T-helper 2 cell treated with Interferon-gamma antibody and Interleukin-4, amounts not matched to agents 100 ng/mL and 5 ng/mL, for 36 hours (primary cell): ENCODE measurements at places on chromosomes 7 and 10. TPM values are rescaled to one million over a fixed set of nuclear protein-coding genes. Genes with fewer than 3 reads are reported as not detected.

Gene HACD1
- 0.86 and 1.3 TPM in 2 replicates for total RNA-seq

Gene DOCK4
- total RNA-seq, result 0.09 and 0.23 TPM in 2 replicates

Gene TAS2R4
- total RNA-seq, result 1.1 TPM in 2 replicates

Gene TRPV5
- total RNA-seq, result not detected in 2 replicates

Gene MBL2
- total RNA-seq, result not detected in 2 replicates

Gene SLF2
- total RNA-seq, result 41.3 TPM in 2 replicates

Gene GPR146
- total RNA-seq, result 13.8 and 17.0 TPM in 2 replicates

Gene TLL2
- 0.05 and 0.07 TPM in 2 replicates for total RNA-seq

Gene SPACDR
- 3.2 and 3.3 TPM in 2 replicates for total RNA-seq

Gene KCNIP2
- 4.2 and 4.6 TPM in 2 replicates for total RNA-seq
